ENCODE measurements at places on chromosomes 12 and 14.

DNA sequence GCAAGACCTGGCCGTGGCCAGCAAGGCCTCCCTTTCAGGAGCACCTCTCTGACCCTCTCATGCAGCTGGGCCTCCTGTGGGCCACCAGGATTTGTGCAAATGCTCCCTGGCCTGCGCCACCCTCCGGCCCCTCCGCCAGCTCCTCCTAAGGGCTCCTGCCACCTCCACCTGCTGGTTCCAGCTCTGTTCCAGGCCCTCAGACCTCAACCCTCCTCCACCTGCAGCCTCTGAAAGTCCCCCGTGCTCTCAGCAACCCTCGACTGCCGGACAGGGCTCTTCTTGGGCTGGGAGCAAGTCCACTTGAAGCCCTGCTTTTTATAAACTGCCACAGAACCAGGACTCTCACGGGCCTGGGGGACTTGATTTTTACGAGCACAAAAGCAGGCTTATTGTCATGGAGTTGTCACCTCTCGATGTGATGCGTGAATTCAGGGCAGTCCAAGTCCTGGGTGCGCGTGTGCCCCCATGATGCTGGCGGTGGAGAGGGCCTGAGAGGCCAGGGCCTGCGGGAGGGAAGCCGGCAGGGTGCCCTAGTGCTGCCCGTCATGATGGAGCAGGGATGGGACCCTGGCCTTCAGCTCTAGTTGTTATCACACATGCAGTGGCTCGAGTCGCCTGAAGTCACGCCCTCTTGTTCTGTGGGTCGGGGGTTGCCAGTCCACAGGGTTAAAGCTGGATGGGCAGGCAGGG is 9.1 kb downstream of the TEDC1 start:
- DNase-seq = no peak

GRCh38 chr12:74685385-74685784 is 147.8 kb downstream of the ATXN7L3B start:
- DNase-seq = no peak

GRCh38 chr14:23984891-23985602 is 3.7 kb upstream of the DHRS4L2 start:
- no peak for DNase-seq

DNA sequence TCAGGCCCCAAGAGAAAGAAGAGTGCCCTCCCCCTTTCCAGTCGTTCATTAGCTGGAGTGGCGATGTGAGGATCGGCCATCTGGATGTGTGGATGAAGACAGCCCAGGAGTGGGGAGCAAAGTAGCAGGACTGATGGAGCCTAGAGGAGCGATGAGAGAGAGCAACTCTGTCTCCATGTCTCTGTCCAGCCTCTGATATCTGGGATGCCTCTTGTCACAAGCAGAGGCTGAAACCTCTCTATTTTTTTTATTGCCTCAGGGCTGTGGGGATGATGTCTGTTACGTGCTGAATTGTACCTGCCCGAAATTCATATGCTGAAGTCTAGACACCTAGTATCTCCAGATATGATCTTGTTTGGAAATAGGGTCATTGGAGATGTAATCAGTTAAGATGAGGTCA is 2.7 kb downstream of the SERPINA11 start:
- DNase-seq = no peak

GRCh38 chr12:5178571-5178970 is 134.9 kb downstream of the KCNA5 start:
- DNase-seq = no peak

DNA sequence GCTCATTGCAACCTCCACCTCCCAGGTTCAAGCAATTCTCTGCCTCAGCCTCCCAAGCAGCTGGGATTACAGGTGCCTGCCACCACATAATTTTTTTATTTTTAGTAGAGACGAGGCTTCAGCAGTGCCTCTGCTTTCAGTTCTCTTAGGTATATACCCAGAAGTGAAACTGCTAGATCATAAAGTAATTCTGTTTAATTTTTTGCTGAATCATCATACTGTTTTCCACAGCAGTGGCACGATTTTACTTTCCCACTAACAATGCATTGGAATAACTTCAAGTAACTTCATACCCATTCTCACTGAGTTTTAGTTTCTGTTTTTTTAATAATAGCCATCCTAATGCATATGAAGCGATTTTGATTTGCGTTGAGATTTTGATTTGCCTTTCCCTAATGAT is 148.0 kb upstream of the G2E3 start:
- no peak for DNase-seq
